Body of pancreas (tissue), 4 donors: ENCODE measurements at places on chromosomes 5 and 9. TPM values are rescaled to one million over a fixed set of nuclear protein-coding genes. Genes with fewer than 3 reads are reported as not detected.

DNA sequence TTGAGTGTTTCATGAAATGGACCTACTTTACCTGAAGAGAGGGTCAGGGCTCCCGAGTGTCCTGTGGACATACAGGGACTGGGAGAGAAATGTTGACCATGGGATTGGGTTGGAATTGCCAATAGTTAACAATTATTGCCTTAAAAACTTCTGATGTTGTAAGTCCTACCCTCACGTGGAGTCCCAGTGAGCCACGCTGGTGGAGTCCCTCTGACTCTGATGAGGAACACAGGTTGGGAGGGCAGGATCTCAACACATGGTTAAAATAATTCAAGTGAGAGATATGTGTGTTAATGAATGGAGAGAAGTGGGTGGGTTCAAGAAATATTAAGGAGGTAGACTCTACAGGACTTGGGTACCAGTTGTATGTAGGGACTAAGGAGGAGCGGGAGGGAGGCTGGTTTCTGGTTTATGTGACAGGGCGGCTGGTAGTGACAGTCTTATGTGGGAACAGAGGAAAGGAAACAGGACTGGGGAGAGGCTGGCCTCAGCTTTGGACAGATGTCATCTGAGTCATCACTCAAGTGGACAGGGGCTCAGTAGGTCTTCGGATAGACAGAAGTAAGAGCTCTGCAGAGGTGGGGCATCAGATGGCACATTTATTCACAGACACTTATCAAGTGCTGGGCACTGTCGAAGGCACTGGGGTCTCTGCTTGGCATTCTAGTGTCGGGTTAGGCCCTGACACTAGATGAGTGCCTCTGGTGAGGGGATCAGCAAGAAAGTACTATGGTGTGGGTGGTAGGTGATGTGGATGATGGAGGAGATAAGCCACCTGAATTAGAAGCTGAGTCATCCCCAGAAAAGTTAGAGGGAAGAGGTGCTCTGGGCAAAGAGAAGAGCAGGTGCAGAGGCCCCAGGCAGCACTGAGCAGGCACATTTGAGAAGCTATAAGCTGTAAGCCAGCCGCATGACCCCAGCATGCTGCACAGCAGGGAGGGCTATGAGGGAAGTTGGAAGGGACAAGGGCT, 27.2 kb downstream of the MAML1 start:
- DNase-seq, result no peak

DNA sequence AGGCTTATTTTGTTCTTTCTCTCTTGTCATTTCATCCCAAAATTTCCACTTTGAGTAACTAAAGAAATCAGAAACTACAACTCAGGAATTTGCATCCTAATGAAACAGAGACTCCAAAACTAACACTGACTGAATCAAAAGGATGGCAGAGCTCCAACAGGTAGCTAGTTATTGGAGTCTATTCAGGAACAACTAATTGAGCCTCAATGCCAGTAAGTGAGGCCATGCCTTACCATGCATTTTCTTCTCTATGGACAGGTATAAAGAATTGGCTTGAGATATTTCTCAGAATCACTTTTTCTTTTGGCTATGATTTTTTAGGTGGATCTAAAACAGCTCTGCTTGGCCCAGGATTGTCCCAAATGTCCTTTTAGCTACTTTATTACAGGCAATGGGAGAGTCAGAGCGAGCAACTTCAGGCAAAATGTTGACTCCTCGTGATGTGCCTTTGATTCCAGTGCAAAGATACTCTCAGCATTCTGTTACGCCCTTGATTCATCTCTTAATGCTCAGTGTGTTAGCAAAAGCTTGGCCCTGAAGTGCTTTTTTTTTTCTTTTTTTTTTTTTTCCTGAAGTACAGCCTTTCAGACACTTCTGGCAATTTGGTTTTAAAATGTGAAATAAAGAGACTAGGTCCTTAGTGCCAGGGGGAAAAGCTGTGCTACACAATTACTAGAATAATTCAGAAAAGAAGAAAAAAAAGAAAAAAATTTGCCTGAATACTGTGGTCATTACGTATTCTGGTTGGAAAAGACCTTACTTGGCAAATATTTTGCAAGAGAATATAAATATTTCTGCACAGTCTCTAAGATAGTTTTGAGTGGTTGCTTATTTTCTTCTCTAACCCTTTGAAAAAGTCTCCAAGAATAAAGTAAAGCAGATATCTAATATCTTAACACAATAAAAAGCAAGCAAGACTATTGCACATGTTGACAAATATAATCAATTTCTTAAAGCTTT, 423.7 kb downstream of the ANXA1 start:
- no peak for DNase-seq

GRCh38 chr5:118236108-118236849, 752.1 kb downstream of the DTWD2 start:
- DNase-seq, result no peak

Gene RNF180
- total RNA-seq, result 13.2 TPM

DNA sequence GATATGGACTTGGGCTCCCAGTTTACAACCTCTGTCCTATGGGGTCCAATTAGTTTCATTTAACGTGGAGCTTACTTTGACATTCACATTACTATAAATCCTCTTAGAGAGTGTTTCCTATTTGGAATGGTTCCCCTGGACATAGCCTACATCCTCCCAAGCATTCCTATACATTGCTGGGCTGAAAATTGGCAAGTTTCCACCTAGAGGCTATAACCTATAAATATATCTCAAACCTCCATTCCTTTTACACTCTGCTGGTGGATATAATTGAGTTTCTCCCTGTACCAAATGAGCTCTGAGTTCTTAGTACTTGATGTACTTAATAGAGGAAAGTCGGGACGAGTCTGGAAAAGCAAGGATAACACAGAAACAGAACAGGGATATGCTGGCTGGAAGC, 172.8 kb downstream of the ASTN2 start:
- DNase-seq, result no peak

Gene TICAM2
- 0.52 TPM for total RNA-seq

DNA sequence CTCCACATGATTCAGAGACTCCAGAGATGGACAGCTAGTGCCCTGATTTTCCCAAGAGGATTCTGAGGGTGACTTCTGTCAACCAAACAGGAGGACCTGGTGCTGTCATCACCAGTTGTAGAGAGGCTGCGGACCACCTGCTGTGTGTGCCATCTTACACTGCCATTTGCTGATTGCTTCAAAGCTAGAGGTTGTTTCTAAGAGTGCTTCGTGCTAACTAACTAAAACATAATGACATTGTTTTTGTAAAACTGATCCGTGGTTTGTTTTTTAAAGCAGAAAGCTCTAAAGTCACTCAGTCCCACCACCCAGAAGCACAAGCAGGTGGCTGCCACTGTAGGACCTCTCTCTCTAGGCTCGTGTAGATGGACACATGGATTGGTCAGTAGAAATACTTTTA, 12.2 kb downstream of the TENT4A start:
- no peak for DNase-seq

GRCh38 chr9:91555132-91555531, 131.5 kb upstream of the NFIL3 start:
- no peak for DNase-seq

Gene SCGB3A2
- not detected for total RNA-seq

Gene GGTA1
- total RNA-seq, result 2.3 TPM

GRCh38 chr5:180720486-180720885, 19.4 kb downstream of the OR2Y1 start:
- DNase-seq, result no peak

DNA sequence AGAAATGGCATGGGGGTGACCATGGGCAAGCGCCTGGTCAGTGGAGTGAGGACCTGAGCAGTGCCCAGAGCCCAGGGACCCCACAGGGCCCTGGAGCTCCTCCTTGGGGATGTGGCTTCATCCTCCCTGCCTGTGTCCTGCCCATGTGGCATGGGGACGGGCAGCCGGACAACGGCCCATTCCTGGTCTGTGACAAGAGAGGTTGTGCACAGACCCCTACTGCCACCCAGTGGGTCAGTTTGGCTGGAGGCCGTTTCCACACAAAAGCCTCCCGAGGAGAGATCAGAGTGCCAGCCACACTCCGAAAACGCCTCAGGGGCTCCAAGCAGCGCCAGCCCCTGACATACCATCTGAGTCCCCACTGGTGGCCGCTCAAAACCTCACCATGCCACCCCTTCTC, 19.8 kb downstream of the SLC6A18 start:
- DNase-seq, result no peak

Gene CCDC183
- total RNA-seq, result 3.3 TPM

Gene RAB3C
- 45.2 TPM for total RNA-seq

- no peak for DNase-seq
Measured at GRCh38 chr5:180553530-180553929, 37.8 kb downstream of the SCGB3A1 start.

DNA sequence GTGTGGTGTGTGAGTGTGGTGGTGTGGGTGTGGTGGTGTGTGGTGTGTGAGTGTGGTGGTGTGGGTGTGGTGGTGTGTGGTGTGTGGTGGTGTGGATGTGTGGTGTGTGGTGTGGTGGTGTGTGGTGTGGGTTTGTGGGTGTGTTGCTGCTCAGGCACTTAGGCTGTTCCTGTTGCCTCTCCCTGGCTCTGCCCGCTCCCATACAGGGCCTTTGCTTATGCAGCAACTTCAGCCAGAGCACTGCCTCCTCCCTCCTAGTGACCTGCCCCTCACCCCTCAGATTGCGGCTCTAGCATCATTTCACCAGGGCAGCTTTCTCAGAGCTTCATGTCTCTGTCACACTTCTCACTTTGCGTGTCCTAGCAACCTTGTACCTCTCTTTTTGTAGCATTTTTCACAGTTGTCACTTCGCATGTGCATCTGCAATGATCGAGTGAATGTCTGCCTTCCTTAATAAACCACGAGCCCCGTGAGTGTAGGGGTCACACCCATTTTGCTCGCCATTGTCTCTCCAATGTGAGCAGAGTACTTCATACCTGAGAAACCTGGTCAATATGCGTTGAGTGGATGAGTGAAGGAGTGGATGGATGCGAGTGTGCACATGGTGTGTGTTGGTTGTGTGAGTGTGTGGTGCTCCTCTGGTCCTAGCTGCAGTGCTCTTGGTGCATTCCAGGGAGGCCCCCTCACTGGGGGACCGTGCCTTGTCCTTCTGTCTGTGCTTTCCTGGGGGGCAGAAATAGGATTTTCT, 167.9 kb upstream of the PANK3 start:
- no peak for DNase-seq

- no peak for DNase-seq
Measured at GRCh38 chr9:99511723-99512122, 289.6 kb downstream of the SEC61B start.

Gene PPP3R2
- not detected for total RNA-seq

DNA sequence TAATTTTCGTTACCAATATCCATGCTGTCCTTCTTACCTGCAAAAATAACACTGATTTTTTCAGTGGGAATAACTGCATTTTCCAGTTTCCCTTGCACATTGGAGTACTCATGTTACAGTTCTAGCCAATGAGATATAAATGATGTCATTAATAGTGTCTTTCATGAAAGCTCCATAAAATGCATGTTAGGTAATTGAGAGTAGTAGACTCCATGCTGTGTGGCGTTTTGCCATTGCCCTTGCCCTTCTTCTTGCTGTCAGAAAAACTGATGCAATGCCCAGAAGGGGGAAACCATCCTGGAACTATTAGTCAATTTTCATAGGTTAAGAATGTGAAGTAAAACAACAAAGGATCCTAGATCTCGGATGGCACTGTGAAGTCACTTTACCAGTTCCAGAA, 1765.3 kb downstream of the EFNA5 start:
- no peak for DNase-seq

- DNase-seq, result no peak
Measured at GRCh38 chr5:3417376-3417943, 178.2 kb upstream of the IRX1 start.

GRCh38 chr9:113658545-113658895, 195.0 kb downstream of the RGS3 start:
- DNase-seq, result no peak

Gene TOR4A
- 12.2 TPM for total RNA-seq

Gene TXNDC8
- not detected for total RNA-seq

GRCh38 chr9:71665247-71665646, 103.1 kb downstream of the CEMIP2 start:
- DNase-seq, result no peak

DNA sequence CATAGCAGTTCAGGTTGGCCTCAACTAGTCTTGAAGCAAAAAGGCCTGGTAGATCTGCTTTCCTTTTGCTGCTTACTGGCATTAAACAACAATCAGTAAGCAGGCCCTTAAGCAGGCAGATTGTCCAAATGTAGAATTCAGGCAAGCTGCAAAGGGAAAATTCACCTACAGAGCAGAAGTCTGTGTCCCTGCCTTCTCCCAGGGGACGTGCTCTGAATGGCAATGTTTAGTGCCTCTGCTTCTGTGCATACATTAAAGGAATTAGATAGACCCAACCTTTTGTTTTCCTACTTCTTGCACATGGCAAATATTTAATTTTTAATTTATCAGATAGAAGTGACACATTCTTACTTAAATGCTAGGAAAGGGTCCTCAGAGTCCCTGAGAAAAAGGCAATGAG, 328.8 kb upstream of the PIK3R1 start:
- DNase-seq, result no peak

DNA sequence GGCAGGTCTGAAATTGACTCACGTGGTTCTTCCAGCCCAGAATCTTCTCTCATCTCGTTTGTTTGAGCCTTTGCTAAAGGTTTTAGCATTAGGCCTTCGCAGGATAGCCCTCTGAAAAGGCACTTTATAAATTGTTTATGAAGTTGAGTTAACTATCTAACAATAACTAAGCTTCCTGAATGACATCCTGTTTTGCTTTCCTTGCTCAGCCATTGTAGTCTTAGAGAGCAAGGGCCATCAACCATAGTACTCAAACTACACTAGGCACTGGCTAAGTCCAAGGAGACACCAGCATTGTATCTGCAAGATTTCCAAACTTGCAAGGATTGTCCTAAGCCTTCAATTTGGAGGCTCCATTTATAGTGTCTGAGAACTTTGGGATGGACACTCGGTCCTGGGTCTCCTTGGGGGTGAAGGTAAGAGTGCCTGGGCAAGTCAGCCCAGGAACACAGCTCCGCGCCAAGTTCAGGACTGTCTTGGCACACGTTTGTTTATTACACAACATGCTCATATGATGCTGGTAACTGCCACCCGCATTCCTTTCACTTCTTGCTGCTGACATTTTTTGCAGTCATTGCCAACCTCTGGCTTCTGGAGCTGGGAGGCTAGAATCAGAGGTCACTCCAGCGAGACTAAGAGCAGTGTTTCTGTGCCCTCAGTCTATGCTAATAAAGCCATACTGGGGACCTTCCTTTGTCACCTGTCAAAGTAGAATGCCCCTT, 151.1 kb downstream of the ESM1 start:
- peak; percentile 56 for DNase-seq

Gene ADAMTS6
- not detected for total RNA-seq

GRCh38 chr9:136081826-136082495, 13.1 kb downstream of the NACC2 start:
- DNase-seq, result no peak
